ENCODE measurements at places on chromosomes 12 and 14.

DNA sequence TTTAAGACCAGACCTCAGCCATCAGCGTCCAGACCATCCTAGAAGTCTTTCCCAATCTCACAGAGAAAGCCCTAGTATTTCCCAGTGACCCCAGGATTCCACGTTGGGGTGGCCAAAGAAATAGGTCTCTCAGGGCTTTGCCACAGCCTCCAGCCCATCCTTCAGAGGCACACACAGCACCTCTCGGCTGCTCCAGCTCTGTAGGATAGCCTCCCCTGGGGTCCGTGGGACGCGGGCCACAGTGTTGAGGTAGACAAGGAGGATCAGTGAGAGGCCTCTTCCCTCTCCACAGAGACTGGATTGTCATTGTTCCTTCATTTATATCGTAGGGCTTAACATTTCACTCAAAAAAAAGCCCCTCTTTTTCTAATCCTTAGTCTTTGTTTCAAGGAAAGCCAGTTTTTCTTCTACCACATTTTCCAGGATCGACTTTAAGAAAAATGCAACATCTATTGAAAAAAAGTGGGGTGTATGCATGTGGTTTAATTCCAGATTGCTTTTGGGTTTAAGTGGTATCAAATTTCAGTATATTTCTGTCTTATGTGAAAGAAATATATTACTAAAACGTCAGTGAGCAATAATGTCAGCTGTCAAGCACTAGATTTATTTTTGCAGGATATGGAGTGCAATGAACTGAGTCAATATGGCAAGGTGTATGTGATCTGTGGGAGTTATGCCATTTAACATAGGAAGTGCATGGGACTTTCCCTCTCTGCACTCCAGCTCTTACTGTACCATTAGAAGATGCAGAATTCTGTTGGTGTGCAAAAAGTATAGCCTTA, 187.5 kb downstream of the MSRB3 start:
- DNase-seq, result no peak

DNA sequence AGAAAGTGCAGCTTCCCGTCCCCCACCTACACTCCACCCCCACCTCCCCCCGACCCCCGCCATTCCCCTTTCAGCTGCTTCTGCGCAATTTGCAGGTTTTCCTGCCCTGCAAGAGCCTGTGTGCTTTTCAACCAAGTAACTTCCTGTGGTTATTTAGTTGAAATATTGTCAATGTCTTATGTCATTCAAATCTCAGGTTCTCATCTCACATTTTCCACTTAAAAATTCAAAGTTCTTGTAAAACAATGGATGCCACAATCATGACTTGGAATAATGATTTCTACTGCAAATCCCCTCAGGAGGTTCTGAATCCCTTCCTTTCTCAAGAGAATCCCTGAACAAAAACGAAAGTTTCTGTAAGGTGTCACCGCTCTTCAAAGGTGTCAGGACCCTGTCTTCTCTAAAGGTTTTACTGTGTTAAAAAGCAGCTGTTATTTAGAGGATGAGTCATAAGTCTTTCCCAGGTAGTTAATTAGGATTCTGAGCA, 31.6 kb downstream of the WBP11 start:
- no peak for DNase-seq

DNA sequence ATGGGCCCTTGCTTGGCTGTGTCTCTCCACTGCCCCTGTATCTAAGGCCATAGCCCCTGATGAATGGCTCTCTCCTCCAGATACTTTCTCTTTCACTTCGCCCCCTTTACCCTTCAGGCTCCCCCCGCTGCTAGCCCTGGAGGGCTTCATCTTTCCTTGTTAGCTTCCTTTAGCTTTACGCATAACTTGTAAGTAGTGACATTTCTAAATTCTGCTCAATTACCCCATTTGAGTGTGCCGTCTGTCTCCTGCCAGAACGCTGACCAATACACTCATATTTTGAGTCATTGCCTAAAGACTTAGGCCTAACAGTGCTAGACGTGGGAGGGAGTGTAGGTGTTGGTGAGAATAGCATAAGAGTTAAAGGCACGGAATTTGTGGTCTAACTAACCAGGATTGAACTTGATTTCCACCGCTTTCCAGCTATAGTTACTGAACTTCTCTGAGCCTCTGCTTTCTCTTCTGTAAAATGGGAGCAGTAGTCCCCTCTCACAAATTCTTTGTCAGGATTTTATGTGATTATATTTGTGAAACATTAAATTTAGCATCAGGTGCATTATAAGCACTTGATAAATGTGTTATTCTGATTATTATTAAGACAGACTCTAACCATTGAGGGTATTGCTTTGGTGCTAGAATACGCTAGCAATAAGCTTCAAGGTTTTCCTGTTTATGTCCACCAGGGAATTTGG, 129.3 kb downstream of the ZFP36L1 start:
- no peak for DNase-seq

DNA sequence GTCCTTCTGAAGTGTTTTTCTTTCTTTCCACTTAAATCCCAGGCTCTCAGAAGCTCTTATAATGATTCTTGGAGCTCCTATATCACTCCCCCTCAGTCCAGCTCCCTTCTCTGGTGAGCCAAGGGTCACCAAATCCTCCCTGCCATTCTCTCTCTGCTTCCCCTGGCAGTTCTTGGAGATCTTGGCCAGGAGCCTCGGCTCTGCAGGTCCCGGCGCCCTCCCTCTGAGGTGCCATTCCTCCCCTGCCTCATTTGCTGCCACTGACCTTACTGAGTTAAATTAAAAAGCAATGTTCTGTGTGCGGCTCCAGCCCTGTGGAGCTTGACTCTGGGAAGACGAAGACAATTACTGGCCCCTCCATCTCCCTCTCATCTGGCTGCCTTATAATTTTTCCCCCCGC, 7.0 kb downstream of the CISTR start:
- DNase-seq, result no peak

GRCh38 chr12:8742501-8742900, 44.7 kb downstream of the RIMKLB start:
- DNase-seq, result no peak

GRCh38 chr12:120286768-120287490, 4.8 kb downstream of the RNU4-2 start:
- DNase-seq, result no peak

DNA sequence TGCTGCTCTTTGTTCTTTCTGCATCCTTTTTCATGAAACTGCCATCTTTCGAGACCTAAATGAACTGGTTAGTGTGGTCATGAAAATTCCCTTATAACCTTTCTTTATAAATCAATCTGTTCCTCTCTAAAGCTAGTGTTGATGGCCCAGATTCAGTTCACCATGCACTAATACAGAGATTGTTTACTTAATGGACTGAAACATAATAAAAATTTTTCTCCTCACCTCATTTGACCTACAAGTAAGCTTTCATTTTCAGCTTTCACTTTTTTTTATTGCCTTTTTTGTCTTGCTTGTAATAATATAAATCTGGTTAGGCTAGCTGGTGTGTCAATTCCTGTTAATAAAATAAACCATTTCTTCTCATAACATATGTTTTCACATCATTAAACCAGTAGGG, 183.8 kb downstream of the CCDC59 start:
- no peak for DNase-seq

DNA sequence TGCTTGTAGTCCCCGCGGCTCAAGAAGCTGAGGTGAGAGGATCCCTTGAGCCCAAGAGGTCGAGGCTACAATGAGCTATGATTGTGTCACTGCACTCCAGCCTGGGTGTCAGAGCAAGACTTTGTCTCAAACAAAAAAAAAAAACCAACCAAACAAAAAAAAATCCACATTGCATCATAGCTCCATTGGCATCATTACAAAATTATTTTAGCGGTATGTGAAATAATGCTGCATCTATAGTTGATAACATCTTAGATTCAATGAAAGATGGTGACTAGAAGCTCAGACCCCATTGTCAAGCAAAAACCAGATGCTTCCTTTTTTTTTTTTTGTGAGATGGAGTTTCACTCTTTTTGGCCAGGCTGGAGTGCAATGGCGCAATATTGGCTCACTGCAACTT, 14.8 kb upstream of the PTHLH start:
- no peak for DNase-seq

All from NCI-H1930 (cell line).